ENCODE measurements at places on chromosomes 4 and X.

DNA sequence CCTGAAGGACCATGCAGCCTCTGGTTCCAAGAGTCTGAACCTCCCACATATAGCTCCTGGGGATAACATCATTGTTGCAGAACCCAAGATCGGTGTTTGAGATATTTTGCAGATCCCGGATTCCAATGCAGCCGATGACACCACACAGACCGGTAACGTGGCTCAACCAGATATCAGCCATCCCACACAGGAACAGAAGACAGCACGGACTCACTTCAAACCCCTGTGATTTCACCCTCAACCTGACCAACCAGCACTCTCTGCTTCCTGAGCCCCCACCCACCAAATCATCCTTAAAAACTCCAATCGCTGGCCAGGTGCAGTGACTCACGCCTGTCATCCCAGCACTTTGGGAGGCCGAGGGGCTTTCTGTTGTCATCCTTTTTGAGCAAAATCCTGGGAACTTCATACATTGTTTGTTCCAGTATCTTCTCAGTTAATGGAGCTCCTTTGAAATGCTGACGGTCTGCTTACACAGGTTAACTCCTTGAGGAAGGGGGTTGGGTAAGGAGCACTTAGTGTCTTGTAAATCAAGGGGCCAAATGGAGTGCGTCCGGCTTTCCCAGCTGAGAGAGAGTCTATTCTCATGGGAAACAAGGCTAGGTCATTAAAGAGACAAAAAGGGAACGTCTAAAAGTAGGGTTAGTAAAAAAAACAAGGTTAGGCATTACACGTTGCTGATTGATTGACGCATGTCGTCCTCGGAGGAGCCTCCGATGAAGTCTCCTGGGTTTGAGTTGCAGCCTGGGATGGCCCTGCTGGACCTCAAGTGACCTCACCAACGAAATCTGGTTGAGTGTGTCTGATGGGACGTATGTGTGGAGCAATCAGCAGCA lies 230.4 kb downstream of the CRLF2 start:
- DNase-seq: no peak

DNA sequence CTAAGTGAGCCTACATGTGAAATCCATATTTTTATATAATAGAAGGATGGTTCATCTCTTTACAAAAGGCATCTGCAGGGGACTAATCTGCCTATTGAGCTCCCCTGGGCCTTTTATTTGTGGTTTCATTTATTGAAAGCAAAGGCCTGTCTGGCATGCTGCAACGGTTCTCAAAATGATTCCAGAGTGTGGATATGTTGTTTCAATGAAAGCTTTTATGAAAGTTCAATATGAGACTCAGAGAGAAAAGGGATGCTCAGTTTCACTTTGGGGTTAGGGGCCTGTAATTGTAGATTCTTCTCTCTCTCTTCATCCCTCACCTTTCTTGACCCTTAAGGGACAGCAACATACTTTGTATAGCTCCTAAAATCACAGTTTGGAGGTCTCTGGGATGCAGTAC lies 204.2 kb upstream of the CASK start:
- DNase-seq: no peak

GRCh38 chr4:66885501-66886165 lies 659.7 kb downstream of the CENPC start:
- no peak for DNase-seq

- DNase-seq: no peak
Measured at GRCh38 chrX:2495595-2495994, 5.2 kb downstream of the DHRSX start.

GRCh38 chr4:8071766-8072165 lies 86.8 kb downstream of the ABLIM2 start:
- DNase-seq: no peak

DNA sequence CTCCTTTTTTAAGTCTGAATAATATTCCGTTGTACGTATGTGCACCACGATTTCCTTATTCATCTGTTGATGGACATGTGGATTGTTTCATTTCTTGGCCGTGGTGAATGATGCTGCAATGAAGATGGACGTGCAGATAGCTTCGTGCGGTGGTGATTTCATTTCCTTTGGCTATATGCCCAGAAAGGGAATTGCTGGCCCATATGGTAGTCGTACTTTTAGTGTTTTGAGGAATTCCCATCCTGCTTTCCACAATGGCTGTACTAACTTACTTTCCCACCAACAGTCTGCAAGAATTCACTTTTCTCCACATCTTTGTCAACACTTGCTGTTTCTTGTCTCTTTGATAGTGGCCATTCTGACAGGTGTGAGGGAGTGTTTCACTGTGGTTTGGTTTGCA lies 12.8 kb downstream of the ZFP42 start:
- DNase-seq: no peak

GRCh38 chrX:43140582-43140981 lies 362.6 kb upstream of the PPP1R2C start:
- DNase-seq: no peak
